ENCODE measurements at places on chromosomes 5 and 9. TPM values are rescaled to one million over a fixed set of nuclear protein-coding genes. Genes with fewer than 3 reads are reported as not detected.

The SLC25A2 gene
- not detected for total RNA-seq

The GFI1B gene
- total RNA-seq, result not detected

The HMHB1 gene
- not detected for total RNA-seq

The KIF24 gene
- total RNA-seq, result 2.5 TPM

GRCh38 chr9:84140535-84141101 is 160.0 kb downstream of the RMI1 start:
- no peak for DNase-seq

GRCh38 chr9:100426189-100426529 is 784 bp upstream of the MSANTD3 start:
- DNase-seq, result no peak

DNA sequence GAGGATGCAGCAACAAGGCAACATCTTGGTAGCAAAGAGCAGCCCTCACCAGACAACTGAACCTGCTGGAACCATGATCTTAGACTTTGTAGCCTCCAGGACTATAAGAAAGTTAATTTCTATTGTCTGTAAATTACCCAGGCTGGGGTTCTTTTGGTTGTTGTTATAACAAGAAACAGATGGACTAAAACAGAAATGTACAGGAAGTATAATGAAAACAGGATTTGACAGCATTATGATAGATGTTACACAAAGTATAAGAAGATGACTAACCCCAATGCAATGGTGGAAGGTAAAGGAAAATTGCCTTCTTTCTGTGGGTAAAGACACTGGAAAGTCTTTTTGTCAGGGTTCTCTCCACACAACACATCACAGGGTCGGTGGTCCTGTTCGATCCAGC is 204.2 kb downstream of the SGCD start:
- no peak for DNase-seq

DNA sequence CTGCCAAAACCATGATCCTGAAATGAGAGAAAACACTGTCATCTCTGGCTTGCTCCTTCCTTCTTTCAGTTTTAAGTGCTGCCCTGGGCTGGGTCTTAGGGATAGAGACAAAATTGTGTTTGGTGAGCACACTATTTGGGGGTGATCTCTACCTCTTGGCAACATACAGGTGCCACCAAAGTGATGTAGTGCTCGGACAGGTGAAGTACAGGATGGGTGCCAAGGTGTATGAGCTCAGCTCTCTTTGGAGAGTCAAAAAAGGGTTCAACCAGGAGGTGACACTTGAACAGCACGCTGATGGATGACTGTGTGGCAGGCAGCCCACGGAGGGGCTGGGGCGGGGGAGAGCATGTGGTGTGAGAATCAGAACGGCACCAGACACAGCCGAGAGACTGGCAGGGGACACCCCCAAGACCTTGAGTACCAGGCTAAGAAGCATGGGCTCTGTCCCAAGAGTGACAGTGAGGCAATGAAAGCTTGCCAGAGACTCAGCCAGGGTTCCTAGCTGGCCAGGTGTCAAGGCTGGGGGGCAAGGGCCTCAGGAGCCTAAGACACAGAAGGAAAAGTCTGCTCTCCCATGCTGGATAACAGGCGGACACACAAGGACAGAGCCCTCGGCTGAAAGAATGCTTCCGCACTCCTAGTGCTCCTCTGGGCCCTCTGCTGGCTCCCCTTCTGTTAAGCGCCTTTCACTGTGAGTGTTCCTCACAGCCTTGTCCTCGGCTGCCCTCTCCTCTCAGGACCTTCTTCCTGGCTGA is 2.5 kb downstream of the NHP2 start:
- no peak for DNase-seq

DNA sequence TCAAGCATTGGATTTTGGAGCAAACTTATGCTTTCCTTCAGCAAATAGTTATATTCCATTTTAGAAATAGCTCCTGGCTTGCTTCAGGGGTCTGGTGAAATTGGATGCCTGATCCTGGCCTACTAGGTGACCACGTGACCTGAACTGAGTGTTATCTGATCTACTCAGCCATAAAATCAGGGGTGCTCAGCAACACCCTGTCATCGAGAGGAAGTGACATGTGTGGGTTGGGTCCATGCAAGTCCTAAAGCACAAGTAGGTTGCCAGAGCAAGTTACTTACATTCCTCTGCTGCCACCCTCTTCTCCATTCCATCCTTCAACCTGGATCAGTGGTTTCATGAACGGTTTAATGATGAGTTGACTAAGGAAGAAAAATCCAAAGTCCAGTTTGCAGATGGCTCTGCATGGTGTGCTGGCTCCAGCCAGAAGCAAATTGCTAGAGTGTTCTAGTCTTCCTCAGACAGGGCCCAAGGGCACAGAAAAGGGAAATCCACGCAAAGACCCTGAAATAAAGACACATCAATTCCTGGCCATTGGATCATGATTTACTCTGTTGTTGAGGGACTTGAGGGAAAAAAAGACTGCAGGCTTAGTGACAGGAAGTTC is 2.8 kb upstream of the FAM193B start:
- DNase-seq, result no peak

- no peak for DNase-seq
These were observed 7.3 kb downstream of the CCDC112 start for GRCh38 chr5:115289104-115289503.

- no peak for DNase-seq
These were observed 51.3 kb upstream of the FREM1 start for GRCh38 chr9:14961372-14962068.

- peak; percentile 17 for DNase-seq
These were observed 551.0 kb downstream of the KIF4B start for GRCh38 chr5:155564541-155564940.

- DNase-seq, result no peak
These were observed 45.9 kb downstream of the KCNN2 start for GRCh38 chr5:114407783-114408182.

DNA sequence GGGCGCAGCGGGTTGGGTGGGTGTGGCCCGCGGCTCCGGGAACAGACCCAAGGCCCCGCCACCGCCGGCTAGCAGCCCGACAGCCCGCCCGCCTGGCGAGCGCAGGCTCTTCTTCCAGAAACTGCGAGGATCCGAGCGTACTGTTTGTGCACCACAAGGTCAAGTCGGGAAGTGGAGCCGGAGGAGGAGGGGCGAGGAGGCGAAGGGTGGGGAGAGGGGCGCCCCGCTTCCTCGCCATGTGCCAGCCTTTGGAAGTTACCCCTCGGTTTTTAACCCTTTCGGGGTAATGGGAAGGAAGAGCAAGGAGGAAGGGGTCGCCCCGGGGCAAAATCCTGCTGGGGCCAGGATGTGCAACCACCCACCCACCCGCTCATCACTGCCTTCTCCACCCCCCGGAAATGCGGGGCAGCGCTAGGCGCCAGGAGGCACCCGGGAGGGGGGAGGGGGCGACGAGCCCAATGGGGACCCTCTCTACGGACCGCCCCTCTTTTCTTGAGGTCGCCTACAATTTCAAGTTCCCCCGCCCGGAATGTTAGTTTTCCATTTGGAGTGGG is 1.1 kb upstream of the JADE2 start:
- peak; percentile 54 for DNase-seq

DNA sequence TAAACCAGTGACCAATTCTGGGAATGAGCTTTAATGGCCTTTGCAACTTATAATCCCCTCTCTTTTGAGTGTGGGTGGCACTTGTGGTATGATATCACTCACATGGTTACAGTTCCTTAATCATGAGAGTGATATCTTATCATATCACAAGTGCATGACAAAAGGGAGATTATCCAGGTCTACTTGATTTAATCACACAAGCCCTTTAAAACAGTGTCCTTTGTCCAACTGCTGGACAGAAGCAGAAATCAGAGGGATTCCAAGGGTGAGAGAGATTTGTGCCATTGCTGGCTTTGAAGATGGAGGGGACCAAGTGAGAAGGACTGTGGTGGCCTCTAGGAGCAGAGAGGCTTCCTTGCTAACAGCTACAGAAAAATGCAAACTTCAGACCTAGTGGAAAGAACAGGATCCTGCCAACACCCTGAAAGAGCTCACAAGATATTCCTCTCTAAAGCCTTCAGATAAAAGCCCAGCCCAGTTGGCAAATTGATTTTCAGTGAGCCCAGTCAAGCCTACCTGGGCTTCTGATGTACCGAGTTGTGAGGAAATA is 279.0 kb upstream of the TLE4 start:
- DNase-seq, result no peak

GRCh38 chr9:111068771-111069170 is 30.5 kb upstream of the LPAR1 start:
- no peak for DNase-seq

All from NCI-H460 (cell line).